ENCODE measurements at places on chromosomes 2 and 18. TPM values are rescaled to one million over a fixed set of nuclear protein-coding genes. Genes with fewer than 3 reads are reported as not detected.

GRCh38 chr2:38158378-38159118 lies 82.6 kb upstream of the CYP1B1 start:
- DNase-seq, result no peak

Gene LBH
- total RNA-seq, result 3.4 TPM

GRCh38 chr2:985317-985898 lies 34.8 kb downstream of the SNTG2 start:
- DNase-seq, result no peak

GRCh38 chr2:186031229-186031628 lies 292.6 kb downstream of the FSIP2 start:
- no peak for DNase-seq

GRCh38 chr2:241194811-241195210 lies 6.3 kb downstream of the ANO7 start:
- no peak for DNase-seq

DNA sequence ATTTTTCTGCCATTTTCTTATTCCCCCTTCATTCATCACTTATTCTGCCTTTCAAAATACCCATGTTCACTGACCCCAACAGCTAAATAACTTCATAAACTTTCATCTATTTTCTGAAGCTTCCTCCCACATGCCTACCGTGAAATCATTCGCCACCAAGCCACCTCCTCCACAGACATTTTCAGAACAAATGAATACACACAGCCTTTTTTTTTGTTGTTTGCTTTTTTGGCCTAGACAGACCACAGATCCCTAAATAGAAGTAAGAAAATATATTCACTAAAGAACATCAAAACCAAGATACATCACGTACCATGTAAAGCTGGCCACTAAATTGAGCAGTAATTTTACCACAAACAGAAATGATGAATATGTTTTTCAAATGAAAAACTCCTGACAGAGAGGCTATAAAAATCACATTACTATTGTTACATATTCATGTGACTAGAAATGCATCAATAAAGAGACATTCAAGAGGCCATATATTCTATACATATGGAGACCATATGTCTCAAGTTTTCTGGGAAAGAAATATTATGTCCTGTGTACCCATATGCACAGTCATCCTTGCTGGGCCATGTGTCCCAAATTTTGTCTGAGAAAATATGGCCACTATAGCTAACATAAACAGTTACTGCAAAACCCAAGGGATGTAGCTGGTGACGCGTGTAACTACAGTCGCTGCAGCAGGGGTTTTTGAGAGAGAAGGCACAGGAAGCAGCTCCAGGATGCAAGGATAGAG lies 200.3 kb downstream of the FBXO15 start:
- DNase-seq, result no peak

DNA sequence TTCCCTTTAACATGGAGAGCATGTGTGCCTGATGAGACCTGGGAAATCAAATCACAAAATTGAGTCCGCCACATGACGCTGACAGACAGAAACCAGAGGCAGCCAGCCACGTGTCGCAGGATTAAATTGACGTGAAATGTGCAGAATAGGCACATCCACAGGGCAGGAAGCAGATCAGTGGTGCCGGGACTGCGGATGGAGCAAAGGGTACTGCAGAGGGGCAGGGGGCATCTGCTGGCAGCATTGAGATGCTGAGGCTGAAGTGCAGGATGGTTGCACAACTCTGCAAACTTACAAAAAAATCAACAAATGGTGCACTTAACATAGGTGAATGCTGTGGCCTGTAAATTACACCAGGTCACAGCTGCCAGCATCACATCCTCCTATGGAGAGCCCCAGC lies 48.2 kb upstream of the TUBA3E start:
- no peak for DNase-seq

Gene ANKRD62
- not detected for total RNA-seq

DNA sequence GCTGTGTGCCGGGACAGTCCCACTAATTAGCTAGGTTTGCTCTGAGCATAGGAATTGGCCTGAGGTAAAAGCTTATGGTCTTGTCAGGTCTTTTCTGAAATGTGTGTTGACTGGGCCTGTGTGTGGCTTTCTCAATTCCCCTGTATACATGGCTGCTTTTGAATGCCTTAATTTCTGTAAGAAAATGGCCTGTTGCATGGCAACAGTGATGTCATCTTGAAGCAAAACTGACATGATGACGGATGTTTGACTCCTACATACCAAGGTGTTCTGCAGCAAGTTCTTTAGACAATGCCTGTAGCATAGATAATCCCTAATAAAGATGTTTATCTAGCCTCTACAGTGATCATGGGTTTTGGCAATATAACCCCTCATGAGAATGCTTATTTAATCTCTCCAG lies 198.5 kb downstream of the OTX1 start:
- DNase-seq, result no peak

GRCh38 chr2:60234274-60234986 lies 319.0 kb downstream of the BCL11A start:
- no peak for DNase-seq

GRCh38 chr2:20507166-20507692 lies 60.4 kb downstream of the RHOB start:
- no peak for DNase-seq

Gene GPAT2
- total RNA-seq, result 6.3 TPM

GRCh38 chr2:59568461-59568860 lies 985.0 kb downstream of the BCL11A start:
- DNase-seq, result no peak

GRCh38 chr2:41320491-41320890 lies 727.3 kb upstream of the PKDCC start:
- DNase-seq, result no peak

- no peak for DNase-seq
These were observed 59.4 kb downstream of the DGKD start for GRCh38 chr2:233413559-233414272.

- DNase-seq, result no peak
These were observed 57.1 kb downstream of the SNORC start for GRCh38 chr2:232927032-232927792.

DNA sequence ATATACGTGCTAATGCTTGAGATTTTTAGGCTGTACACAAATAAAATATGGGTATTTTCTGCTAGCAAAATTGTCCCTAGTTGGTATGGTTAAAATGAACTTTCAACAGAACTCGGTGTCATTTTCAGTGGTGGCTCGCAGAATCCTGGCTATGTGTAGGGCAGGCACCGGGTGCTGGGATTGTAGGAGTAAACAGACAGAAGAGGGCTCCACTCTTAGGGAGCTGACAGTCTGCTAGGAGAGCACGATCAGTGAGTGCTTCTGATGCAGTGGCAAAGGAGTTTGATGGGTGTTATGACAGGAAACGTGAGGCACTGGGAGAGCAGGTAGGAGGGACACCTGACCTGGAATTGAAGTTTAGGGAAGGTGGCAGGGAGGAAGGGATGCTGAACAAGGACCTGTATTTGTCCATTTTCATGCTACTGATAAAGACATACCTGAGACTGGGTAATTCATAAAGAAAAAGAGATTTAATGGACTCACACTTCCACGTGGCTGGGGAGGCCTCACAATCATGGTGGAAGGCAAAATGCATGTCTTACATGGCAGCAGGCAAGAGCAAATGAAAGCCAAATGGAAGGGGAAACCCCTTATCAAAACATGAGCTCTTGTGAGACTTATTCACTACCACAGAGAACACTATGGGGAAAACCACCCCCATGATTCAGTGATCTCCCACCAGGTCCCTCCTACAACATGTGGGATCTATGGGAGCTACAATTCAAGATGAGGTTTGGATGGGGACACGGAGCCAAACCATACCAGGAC lies 105.4 kb upstream of the LCLAT1 start:
- DNase-seq, result no peak

GRCh38 chr2:172249986-172250385 lies 147.3 kb upstream of the DLX2 start:
- DNase-seq, result no peak

DNA sequence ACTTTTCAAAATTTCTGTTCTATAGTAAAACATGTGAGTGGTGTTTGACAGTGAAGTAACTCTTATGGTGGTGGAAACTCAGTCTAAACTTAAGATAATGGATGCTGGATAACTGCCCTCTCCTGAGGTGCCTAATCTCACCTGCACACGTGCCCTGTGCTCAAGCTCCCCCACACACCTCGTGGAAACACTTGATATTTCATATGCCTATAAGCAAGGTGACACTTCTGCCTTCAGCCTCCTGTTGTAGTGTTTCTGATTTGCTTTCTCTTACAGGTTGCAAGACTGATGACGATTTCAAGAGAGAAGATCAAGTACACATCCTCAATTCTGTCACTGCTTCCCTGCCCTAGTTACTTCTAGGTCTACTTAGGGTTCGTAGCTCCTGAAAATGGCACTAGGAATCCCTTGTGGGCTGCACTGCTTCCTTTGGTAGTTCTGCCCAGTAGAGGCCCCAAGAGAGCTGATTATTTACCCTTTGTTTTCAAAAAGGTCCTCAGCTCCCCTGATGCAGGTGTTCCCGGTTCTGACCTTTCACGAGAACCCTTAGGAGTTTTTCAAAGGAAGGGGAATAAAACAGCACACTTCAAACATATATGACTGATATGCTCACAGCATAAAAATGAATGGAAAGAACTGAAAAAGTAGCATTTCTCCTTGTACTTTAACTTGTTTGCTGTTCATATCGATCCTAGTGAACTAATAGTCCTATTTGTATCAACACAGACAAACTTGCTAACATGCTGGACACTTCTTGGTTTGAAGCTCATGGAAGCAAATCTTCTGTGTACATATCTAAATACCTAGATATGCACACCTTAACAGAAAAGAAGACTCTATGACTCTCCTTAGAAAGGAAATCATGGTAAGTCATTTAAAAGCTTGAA lies 6.7 kb downstream of the CAVIN2 start:
- no peak for DNase-seq

Measured in pulmonary artery endothelial cell (primary cell).